ENCODE measurements at places on chromosomes 4 and X.

DNA sequence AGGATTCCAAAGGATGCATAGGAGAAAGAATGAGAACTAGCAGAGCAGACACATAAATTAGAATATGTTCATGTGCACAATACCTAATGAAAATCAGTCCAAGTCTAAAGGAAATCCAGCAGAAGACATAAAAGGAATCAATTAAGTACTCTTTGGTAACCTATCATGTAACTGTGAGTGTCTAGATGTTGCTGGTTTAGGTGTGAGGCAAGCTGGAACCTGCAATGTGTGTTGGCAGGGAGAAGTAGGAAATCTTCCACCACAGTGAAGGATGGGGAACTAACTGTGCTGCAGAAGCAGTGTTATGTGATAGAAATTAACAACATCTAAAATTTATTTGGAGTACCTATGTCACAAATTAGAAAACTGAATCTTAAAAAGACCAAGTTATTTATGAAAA, 330.8 kb upstream of the DKK2 start:
- DNase-seq: no peak

GRCh38 chr4:7727749-7728148, 211.9 kb downstream of the AFAP1 start:
- DNase-seq: no peak

DNA sequence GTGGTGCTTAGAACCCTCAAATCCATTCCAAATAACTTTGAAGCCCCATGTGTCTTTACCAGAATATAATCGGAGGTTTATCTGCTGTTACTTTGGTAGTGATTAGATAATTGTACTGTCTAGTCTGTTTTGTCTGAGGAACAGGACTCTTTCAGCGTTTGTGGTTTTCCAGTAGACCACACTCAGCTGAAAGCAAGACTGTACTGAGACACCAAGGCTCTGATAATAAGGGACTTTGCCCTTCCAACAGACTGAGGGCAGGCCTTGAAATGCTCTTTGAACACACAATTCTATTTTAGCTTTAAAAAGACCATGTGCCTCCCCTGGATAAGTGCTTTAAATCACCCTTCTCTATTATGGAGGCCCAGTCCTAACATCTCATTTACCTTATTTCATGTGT, 76.1 kb downstream of the KLHL8 start:
- DNase-seq: no peak

- no peak for DNase-seq
Observed at GRCh38 chr4:80199947-80200346, 2.6 kb downstream of the PRDM8 start.

DNA sequence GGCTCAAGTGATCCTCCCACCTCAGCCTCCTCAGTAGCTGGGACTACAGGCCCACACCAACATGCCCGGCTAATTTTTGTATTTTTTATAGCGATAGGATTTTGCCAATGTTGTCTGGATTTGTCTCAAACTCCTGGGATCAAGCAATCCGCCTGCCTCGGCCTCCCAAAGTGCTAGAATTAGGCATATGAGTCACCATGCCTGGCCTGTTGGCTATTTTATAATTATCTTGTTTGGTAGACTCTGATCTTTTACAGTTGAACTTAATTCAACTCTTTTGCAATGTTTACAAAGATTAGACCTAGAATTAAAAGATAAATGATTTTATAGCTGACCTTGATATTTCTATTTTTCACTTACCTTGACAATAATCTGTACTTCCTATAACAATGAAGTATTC, 18.0 kb downstream of the DCK start:
- DNase-seq: no peak

DNA sequence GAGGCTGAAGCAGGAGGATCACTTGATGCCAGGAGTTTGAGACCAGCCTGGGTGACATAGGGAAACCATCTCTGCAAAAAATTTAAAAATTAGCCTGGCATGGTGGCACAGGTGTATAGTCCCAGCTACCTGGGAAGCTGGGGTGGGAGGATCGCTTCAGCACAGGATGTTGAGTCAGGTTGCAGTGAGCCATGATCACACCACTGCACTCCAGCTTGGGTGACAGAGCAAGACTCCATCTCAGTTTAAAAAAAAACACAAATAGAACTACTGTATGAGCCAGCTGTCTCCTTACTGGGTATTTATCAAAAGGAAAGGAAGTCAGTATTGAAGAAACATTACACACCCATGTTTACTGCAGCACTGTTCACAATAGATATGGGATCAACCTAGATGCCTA, 138.7 kb downstream of the RAP1GDS1 start:
- no peak for DNase-seq

GRCh38 chrX:13085526-13085925, 41.1 kb upstream of the FAM9C start:
- no peak for DNase-seq

- DNase-seq: no peak
Observed at GRCh38 chr4:52269761-52270160, 218.7 kb downstream of the SPATA18 start.

DNA sequence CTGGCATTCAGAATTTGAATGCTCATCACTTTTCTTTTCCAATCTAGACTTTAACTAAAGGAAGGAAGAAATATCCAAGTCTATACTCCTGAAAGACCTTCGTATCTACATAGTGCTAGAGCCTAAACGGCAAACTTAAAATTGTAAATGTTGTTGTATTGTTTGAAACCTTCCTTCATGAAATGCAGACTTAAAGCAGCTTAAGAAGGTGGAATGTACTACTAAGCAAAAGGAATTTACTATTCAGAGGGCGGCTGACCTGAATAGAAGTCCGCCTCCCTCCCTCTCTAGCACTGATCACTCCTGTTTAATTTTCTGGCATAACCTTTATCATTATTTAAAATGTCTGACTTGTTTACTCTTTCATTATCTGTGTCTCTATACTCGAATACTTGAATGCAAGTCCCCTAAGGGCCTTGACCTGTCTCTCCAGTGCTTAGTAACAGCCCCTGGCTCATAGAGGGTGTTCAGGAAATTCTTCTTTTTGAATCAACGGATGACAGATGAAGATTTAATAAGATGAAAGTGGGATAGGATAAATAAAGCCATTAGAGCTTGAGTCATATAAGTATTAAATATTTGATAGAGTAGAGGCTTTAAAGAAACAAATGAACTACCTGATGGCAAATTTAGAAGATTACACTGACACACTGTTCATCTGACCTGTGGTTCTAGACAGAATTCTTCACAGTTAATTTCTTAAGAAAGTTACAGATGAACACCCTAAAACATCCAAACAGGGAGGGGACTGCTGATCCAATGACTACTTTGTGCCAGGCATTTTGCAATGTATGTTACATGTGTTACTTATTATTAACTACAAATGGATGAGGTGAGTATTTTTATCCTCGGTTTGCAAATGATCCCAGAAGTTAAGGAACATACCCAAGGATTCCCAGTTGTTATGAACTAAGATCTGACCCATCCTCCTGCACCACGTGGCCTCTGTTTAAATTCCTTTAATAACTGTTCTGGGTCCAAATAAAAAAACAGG, 20.2 kb upstream of the RBPJ start:
- DNase-seq: no peak

DNA sequence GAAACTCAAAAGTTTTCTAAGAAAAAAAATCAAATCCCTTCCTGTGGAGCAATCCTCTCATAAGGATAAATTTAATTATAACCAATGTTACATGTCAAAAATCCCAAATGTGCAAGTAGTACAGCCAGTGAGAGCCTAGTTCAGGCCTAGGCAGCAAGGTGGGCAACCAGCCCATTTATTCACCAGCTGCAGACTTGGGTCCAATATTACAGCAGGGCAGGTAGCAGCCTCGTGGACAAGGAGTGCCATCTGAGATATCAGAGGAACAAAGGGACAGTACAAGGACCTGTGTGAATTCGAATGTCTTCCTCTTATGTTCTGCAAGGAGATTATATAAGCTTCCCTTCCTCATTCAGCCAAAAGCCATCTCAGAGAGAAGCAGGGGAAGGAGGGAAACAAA, 6.6 kb downstream of the HELQ start:
- no peak for DNase-seq

GRCh38 chrX:27222661-27223060, 240.5 kb downstream of the PPP4R3C start:
- no peak for DNase-seq

DNA sequence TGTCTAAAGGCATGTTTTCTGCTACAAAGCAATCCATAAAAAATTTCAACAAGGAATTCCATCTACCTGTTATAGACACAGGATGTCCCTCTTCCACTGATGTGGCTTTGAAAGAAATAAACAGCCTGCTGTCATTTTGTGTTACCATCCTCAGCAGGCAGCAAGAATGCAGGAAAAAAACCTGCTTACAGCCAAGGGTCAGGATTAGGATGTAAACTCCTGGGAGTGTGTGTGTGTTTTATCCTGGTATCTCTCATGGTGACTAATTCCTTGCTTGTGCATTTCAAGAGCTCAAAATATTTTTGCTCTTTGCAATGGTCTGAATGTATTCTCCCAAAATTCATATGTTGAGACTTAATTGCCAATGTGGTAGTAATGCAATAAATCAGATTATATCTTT, 28.6 kb upstream of the SFRP2 start:
- DNase-seq: no peak

DNA sequence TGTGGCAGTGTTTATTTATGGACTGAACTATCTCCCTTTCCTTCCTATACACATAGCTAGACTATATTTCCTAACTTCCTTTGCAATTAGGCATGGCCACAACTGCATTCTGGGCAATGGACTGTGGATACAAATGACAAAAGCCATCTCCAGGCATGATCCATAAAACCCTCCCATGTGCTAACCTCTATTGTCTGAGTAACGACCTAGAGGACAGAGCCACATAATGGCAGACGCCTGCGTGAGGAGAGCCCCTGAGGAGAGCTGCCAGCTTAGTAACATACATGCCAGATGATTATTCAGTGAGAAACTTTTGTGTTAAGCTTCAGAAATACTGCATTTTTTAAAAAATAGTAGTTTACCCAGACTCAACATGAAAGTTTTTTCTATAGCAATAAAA, 142.9 kb downstream of the ADGRA3 start:
- no peak for DNase-seq

DNA sequence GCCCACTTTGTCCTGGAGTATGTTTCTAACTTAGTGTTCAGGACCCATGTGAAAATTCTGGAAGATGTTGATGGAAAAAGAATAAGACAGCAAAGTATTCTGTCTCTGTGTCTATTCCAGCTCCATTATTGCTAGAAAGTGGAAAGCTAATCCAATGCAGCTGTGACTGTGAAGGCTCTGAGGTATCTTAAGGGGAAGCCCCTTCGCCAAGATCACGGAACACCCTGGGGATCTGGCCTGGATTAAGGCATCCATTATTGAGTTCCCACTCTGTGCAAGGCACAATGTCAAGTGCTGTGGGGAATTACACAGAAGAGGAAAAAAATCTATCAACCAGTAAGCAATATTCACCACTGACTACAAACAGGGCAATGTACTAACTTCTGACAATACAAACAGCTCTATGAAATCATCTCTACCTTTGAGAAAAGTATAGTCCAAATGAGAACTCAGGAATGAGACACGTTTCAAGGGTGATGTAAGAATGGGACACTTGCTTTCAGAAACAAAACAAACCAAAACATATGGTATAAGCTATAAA, 222.1 kb downstream of the LDB2 start:
- DNase-seq: no peak

GRCh38 chr4:17058536-17058915, 160.1 kb upstream of the LDB2 start:
- DNase-seq: no peak

DNA sequence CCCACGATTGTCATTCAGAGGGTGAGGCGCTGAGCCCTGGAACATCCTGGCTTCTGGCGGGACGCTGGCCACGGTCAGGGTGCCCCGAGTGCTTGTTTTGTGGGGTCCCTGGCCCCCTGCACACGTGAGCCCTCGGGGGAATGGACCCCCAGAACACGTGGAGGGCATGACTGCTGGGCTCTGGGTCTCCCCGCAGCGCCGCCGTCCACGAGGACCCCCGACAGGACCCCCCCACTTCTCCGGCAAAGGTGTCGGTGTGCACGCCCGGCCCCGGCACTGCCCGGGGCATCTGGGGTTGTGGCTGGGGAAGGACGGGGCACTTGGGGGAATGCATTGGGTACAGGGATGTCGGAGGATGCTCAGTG, 13.9 kb upstream of the GTPBP6 start:
- DNase-seq: no peak

DNA sequence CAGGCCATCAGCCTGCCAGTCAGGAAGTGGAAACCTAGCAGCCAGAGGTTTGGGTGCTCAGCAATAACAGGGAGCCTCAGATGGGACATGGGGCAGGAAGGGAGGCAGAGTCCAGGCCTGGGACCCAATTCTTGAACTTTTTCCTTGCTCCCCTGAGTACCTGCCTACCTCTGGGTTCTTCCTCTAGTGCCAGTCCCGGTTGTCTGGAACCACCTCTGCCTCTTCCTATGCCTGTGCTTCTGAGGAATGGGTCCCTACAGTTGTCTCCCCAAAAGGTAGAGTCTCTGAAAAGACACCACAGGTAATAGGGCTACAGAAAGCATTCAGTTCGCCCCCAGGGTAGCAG, 212.4 kb upstream of the MAMLD1 start:
- DNase-seq: no peak

GRCh38 chr4:155659176-155659575, 7.5 kb upstream of the GUCY1A1 start:
- no peak for DNase-seq

GRCh38 chr4:125368671-125369081, 53.9 kb downstream of the FAT4 start:
- DNase-seq: no peak

- no peak for DNase-seq
Observed at GRCh38 chr4:175341203-175341755, 423.1 kb downstream of the ADAM29 start.

- DNase-seq: peak; percentile 1
Observed at GRCh38 chr4:147518846-147519767, 38.2 kb downstream of the EDNRA start.

DNA sequence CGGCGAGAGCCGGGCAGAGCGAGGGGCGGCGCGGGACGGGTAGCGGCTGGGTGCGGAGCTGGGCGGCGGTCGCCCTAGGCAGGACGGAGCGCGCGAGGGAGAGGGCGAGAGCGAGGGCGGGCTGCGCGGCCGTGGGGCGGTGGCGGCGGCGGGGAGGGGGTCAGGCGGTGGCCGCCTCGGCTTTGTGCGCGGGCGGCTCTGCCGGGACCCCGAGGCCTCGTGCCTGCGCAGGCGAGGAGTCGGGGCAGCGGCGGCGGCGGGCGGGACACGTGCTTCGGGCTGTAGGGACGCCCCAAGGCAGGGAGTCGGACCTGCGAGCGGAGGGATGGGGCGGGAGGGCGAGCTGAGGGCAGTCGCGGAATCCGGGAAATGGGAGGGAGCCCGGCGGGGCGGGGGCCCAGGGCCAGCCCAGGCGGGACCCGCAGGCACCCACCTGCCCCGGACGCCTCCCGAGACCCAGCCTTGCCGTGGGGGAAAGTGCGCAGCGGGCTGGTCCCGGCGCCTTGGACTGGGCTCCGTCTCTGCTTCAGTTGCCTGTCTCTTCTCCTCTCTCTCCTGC, 465 bp downstream of the BMPR1B start:
- no peak for DNase-seq

DNA sequence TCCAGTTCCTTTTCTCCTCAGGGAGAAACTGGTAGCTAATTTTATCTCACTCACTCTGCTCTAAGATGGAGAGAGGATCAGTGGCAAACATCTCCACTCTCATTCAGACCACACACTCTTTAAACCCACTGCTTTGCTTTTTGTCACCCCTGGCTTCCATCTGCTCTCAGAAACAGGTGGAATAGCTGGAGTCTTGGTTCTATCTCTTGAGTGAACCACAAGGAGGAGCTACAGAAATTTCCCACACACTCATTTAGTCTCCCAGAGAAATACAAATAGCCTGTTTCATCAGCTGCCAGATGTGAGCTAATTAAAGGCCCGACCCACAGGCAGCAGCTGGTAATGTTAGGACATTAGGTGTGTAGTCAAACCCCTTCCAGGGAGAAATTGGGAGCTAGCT, 96.6 kb downstream of the STPG2 start:
- no peak for DNase-seq

- no peak for DNase-seq
Observed at GRCh38 chrX:153590961-153591956, 7.7 kb downstream of the CCNQ start.
